ENCODE measurements at places on chromosomes 12 and 14.

DNA sequence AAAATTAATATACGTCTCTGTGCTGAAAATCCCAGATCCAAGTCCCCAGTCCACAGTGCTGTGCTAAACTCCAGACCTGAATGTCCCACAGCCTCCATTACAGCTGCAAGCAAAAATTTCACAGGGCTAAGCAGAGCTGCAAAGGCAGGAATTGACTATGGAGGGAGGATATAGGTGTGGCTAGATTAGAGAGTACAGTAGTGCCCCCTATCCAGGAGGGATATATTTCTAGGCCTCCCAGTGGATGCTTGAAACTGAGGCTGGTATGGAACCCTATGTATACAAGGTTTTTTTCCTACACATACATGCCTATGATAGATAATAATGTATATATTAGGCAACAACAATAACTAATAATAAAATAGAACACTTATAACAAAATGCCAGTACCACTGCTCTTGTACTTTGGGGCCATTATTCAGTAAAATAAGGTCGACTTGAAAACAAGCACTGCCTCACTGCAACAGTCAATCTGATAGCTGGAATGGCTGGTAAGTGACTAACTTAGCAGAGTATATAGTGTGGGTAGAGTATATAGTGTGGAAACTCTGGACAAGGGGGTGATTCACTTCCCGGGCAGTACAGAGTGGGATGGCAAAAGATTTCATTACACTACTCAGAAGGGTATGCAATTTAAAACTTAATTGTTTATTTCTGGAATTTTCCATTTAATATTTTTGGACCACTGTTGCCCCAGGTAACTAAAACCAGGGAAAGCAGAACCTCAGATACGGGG, 82.7 kb downstream of the C14orf132 start:
- DNase-seq: no peak

GRCh38 chr14:89912667-89913211, 41.8 kb downstream of the EFCAB11 start:
- DNase-seq: no peak

- no peak for DNase-seq
Measured at GRCh38 chr14:57512220-57512619, 18.6 kb upstream of the CCDC198 start.

DNA sequence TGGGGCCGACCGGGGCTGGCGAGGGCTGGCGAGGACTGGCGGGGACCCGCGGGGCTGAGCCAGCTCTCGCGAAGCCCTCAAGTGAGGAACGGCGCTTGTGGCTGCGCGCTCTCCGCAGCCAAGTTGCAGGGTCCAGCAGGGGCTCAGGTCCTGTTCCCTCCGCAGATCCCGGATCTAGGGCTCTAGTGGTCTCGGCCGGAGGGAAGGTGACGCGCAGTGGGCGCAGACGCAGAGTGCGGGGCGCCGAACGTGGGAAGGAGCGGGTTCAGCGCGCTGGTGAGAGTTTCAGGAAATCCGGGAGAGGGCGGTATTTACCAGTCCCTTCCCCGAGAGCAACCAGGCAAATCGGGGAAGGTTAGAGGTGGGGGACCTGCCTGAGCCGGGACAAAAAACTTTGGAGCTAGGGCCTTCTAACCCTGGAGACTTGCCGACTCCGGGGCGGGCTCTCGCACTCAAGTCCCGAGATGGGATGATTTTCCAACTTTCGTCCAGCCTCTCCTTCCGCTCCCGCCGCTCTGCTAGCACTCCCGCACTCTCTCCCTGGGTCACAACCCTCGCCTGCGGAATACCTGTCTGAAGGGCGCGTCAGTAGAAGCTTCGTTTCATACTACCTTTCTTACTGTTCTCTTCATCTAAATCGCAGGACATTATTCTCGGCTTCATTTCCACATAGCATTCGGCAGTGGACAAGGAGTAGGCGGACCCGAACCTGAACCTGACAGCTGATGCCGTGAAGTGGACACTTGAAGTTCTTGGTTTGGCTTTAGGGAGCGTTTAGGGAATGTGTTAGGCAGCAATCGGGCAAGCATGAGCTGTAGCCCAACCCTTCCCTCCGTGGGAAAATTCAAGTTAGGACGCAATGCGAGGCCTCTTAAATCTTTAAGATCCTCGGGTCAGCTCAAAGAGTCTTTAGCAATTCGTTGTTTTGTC, 13.6 kb upstream of the PAX9 start:
- DNase-seq: no peak

DNA sequence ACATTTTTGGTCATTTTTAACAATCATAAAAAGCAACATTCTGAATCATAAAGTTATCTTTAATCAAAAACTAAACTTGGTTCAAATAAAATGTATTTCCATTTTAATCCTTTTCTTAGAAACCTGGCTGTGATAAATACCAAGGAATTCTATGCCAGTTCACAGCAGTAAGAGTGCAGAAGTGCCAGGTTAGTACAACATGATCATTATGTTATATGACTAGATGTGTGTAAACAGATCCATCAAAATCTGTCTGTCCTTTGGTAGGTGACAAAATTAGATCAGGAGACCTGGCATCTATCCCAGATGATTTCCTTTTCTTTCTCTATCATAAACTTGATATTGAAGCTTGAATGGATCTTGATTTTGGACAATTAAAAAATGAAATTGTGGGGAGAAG, 200.6 kb upstream of the STXBP6 start:
- DNase-seq: no peak

- no peak for DNase-seq
Measured at GRCh38 chr14:71021347-71022011, 114.2 kb downstream of the PCNX1 start.

DNA sequence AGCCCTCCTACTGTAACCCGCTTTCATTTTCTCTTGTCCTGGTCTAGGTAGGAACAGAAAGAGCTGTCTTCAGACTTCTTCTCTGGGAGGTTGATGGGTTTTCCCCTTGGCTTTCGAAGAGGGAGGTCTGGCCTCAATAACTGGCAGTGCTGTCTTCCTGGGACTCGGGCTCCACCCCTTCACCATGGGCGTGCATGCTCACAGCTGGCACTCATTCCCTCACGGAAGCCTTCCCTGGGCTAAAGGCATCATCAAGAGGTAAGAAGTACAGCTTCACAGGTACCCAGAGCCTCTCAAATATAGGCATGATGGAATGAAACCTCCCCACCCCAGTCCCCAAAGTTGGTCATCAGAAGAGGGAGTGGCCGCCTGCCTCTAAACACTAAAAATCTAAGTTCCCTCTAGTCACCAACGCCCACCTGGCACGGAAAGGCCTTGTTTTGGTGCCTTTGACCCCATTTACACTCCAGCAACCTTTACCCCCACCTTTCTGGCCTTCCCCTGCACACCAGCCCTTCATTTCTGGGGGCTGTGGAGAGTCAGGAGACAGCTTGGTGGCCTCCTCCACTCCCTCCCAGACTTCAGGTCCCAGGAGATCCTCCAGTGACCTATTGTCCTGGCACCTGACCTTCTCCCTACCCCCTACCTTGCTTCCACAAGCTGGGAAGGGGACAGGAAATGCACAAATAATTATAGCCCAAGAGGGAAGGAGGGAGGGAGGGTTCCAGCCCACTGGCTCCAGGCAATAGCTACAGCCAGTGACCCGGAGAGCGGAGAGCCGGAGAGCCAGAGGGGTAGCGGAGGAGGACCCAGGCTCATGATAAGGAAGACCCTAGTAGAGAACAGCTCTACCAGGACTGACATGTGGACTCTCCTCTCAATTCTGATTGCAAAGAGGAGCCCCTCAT, 2.8 kb downstream of the RAPGEF3 start:
- DNase-seq: no peak

GRCh38 chr12:99093166-99093565, 448.1 kb downstream of the APAF1 start:
- no peak for DNase-seq

DNA sequence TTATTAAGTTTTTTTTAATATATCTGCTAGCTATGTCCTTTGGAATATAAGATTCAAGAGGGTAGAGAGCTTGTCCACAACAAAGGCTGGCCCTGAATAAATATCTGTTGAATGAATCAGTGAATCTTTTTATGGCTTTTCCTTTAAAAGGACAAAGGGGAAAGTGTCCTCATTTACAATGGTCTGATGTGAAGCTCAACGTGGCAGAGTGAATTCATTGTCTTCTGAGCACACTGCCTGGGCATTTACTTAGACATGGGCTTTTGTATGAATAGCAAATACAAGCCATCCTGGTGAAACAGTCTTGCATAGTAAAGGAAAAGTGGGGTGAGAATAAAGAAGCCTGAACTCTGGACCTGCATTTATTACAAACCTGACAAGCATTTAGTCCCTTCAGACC, 201.2 kb downstream of the NELL2 start:
- DNase-seq: no peak

- no peak for DNase-seq
Measured at GRCh38 chr12:95789126-95790032, 1.2 kb downstream of the NTN4 start.

- DNase-seq: no peak
Measured at GRCh38 chr12:96085475-96085874, 50.1 kb upstream of the LTA4H start.

GRCh38 chr12:1832801-1833595, 12.6 kb downstream of the LRTM2 start:
- DNase-seq: no peak

- DNase-seq: no peak
Measured at GRCh38 chr14:101721111-101721510, 40.4 kb upstream of the PPP2R5C start.

DNA sequence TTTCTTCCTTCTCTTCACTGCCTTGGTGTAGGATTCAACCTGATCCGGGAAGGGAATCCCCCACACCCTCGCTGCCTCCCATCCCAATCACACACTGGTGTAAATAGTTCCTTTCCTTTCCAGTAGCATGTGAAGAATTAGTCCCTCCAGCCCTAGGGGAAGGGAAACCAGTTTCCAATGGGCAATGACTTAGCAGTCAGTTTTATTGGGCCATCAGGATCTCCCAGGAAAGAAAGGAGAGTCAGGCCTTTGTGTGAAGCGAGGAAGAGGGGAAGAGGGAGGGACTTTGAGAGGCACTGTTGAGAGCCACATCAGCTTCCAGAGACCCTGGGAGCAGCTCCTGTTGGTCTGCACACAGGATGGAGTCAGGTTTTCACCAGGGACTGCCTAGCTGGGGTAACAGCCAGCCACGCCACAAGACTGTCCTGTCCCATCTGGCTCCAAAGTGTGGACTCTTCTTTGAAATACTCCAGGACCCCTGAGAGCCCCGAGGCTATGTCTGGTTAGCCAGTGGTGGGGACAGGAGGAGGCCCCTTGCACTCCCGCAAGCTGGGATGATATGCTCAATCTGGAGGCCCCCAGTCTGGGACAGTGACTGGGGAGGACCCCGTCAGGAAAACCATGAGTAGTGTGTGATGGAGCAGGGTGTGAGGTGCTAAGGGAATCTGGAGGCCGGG, 27.9 kb downstream of the MOAP1 start:
- DNase-seq: no peak

- DNase-seq: peak; percentile 44
Measured at GRCh38 chr12:1851151-1851701, 30.9 kb downstream of the LRTM2 start.

GRCh38 chr12:94714378-94715114, 64.2 kb upstream of the TMCC3 start:
- no peak for DNase-seq

DNA sequence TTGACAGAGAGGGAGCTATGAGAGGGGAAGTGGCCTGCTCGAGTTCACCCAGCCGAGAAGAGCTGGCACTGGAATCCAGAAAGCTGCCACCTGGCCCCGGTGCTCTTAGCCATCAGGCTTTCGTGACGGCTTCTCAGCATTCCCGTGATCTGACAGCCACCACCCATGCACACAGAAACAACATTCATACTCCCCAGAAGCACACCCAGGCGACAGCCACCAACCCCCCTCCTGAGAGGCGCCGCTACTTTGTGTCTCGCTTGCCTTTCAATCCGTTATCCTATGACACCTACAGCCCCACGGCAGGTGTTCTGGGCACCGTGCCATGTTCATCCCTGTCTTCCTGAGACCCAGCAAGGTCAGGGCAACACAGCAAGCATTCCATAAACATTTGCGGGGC, 31.4 kb downstream of the PSMC1 start:
- DNase-seq: no peak
